ENCODE measurements at places on chromosomes 7 and 10.

GRCh38 chr7:10022480-10022879, 951.2 kb upstream of the PHF14 start:
- DNase-seq = no peak

GRCh38 chr7:98643236-98643985, 26.3 kb downstream of the NPTX2 start:
- DNase-seq = no peak

GRCh38 chr10:99013885-99014284, 221.8 kb downstream of the HPSE2 start:
- no peak for DNase-seq

DNA sequence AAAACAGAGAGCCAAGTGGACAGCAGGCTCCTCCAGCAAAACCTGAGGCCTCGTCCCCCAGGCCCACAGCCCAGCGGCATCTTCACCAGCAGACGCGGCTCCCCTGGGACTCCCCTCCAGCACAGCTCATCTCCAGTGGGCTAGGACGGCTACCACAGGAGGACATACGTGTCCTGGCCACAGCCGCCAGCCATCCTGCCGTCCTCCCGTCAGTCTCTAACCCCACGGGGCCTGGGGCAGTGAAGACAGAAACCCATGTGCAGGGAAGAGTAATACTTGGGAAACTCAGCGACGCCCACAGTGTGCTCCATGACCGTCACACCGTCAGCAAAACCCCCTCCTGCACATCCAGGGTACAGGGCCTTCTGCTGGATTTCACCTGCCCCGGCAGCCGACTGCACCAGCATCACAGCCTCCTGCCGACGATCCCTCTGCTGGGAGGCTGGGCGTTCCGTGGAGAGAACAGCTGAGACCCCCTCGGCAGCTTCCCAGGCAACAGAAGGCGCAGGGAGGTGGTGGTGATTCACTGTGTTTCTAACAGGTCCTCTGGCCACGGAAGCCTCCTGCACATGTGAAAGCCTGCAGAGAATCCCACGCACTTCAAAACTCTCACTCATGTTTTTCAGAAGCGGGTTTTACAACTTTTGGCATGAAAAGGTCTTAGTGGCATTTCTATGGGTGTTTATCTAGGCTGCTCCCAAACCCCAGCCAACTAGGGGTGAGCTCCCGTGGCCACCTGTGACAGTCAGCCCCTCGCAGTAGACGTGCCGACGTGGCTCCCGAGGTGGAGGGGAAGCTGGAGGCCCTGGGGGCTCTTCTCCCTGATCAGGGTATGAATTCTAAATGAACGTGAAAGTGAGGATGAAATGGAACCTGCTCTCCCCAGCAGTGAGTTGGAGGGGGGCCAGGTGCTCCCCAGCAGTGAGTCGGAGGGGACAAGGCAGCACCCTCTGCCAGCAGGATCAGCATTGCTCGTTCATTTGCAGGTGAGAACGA, 513.5 kb downstream of the PTPRN2 start:
- no peak for DNase-seq

DNA sequence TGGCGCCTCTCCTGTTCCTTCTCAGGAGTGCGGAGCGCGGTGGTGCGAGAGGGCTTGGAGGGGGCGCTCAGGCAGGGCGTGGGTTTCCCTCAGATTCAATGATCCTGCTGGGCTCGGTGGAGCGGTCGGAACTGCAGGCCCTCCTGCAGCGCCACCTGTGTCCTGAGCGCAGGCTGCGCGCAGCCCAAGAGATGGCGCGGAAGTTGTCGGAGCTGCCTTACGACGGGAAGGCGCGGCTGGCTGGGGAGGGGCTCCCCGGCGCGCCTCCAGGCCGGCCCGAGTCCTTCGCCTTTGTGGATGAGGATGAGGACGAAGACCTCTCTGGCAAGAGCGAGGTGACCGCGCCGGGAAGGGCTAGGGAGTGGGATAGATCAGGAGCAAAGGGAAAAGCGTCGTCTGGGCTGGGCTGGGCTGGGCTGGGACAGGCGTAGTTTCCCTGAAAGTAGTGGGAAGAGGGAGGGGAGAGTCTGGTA, 17.0 kb downstream of the FAM131B start:
- DNase-seq = peak; percentile 39

DNA sequence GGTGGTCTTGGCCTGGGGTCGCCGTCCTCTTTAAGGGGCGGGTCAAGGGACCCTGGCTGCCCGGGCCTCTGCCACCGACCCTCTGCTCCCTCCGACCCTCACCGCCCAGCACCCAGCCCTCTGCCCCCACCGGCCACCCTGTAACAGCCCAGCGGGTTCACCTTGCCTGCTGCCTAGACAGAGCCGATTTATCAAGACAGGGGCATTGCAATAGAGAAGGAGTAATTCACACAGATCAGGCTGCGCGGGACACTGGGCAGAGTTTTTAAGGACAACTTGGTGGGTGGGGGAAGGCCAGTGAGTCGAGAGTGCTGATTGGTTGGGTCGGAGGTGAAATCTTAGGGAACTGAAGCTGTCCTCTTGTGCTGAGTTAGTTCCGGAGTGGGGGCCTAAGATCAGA, 779 bp upstream of the ADCK2 start:
- DNase-seq = no peak

DNA sequence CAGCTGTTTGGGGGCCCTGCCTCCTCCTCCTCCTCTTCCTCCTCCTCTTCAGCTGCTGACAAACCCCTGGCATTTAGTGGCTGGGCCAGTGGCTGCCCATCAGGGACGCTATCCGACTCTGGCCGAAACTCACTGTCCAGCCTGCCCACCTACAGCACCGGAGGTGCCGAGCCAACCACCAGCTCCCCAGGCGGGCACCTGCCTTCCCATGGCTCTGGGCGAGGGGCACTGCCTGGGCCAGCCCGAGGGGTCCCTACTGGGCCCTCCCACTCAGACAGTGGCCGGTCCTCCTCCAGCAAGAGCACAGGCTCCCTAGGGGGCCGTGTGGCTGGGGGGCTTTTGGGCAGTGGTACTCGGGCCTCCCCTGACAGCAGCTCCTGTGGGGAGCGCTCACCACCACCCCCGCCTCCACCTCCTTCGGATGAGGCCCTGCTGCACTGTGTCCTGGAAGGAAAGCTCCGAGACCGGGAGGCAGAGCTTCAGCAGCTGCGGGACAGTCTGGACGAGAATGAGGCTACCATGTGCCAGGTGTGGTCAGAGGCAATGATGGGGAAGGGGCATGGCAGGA, 4.1 kb downstream of the LZTS2 start:
- DNase-seq = no peak

DNA sequence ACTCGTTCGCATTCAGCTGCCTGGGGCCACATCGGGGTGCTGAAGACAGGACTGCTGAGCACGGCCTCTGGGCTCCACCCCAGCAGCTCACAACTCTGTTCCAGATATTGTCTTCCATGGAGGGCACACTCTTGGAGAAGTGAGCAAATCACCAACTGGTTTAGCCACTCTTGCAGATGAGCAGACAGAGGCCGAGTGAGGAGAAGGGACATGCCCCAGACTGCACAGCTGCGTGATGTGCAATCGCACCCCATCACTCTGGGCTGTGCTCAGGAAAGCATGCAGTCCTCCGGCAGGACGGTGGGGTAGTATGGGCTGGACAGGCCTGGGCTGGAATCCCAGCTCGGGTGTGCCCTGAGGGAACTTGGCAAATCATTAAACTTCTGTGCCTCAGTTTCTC, 111.6 kb downstream of the FAM53B start:
- DNase-seq = no peak

DNA sequence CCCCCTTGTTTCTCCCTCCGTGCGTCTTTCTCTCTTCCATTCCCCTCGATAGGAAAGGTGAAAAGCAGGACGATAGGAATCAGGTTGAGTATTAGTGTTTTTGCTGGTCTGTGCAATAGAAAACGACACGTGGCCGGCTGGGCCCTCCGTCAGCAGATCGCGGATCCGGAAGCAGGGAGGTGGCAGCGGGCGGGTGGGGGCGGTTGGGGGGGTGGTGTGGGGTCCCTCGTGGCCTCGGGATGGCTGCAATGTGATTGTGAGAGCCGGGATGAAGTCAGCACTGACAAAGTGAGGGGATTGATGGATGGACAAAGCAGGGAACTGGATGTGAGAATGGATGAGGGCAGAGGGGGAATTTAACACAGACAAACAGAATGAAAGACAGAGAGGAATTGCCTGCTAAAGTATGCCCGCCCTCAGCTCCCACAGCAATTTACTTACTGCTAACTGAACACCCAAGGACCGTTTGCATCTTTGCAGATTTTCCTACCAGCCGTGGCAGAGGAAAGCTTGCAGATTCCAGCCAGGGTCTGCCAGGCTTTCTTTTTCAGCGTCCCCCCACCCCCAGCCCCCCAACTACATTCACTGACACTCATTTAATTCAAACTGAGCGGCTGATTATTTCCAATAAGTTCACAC, 280.9 kb downstream of the LRMDA start:
- no peak for DNase-seq

- DNase-seq = no peak
Measured at GRCh38 chr10:104084482-104085142, 1.1 kb downstream of the COL17A1 start.

DNA sequence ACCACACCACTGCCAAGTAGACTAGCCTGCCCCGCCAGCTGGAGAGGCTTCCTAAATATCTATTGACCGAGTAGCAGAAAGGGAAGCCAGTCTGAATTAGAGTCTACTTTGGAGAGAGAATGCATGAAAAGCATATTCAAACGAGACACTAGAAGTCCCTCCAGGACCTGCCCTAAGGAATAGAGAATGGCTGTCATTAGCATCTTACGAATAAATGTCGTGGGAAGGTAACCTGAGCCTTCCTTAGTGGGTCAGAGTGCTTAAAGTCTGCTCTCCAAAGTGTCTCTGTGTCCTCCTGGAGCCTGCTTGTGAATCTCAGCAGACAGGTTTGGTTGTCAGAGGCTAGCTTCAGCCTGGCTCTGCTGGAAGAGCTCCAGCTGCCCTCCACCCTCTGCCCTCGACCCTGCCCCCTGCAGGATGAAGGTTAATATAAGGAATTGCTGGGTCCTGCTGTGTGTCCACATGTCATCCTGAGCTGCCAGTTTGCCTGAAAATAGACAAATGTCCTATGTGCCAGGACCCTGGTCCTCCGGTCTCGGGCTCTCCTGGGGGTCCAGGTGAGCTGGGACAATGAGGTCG, 33.4 kb downstream of the FAM241B start:
- DNase-seq = no peak

Data from stimulated activated CD4-positive, alpha-beta T cell treated with anti-CD3 and anti-CD28 coated beads, Interleukin-2, amount 100 ng/mL, for 4 hours (primary cell).